ENCODE measurements at places on chromosomes 12 and 14.

DNA sequence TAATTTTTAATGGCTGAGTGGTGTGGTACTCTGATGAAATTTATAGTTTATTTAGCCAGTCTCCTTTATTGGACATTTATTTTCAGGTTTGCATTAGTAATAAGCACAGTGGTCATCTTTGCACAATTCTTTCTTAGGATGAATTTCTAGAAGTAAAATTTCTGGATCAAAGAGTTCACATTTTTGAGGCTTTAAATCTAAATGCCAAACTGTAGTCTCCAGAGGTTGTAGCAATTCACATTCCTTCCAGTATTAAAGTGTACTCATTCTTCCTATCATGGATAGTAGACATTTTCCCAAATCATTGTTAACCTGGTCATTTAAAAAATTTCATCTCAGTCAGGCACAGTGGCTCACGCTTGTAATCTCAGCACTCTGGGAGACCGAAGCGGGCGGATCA is 24.8 kb downstream of the SLC39A9 start:
- DNase-seq = no peak

- DNase-seq = peak; percentile 73
Measured at GRCh38 chr12:96457191-96457930, 32.0 kb upstream of the CFAP54 start.

DNA sequence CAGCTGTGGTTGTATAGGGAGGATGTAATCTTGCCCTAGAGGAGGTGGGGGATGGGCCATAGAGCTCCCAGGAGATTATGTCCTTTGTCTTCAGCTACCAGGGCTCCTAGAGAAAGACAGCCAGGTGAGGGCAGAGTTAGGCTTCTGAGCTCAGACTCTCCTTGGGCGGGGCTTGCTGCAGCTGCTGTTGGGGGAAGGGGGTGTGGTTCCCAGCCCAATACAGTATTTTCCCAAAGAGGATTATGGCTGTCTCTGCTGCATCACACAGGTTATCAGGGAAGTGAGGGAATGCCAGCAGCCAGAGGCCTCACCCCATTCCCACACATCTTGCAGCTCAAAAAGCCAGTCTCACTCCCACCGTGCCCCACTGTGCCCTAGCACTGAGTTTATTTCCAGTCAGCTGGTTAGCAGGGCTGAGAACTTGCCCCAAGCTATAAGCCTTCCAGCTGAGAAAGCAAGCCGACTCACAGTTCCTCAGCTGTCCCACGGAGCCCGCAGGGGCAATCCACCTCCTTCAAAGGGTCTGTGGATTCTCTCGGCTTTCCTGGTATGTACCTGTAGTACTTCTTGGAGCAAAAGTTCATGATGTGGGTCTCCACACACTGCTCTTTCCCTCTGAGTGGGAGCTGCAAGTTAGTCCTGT is 217.3 kb upstream of the CPNE8 start:
- DNase-seq = no peak

- DNase-seq = peak; percentile 48
Measured at GRCh38 chr12:64890873-64891468, 66.5 kb downstream of the TBC1D30 start.

DNA sequence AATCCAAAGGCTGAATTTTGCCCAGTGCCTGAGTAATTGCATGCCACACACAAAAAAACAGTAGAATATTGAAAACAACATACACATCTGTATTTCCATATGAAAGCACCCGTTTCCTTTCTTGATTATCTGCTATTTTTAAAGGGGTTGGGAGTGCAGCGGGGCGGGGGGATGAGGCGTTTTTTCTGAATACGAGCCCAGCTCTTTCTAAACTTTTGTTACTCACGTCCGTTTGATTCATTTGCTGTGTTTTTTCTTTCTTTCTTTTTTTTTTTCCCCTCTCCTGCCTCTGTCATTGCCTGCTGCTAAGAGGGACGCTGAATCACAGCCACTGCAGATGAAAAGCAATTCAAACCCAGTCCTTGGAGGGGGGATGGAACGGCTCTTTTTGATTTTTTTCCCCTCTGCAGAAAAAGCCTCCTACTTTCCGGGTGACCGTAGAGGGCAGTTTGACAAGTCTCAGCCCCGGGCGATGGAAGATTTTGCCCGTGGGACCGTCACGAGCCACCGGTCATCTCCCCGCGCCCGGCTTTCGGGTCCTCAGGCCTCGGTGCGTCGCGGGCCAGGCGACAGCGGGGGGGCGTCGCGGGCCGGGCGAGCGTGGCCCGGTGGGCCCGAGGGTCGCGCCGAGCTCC is 572 bp upstream of the RASSF8 start:
- no peak for DNase-seq

- DNase-seq = no peak
Measured at GRCh38 chr12:114253976-114254778, 151.8 kb downstream of the TBX5 start.

GRCh38 chr12:19299765-19300164 is 139.5 kb upstream of the AEBP2 start:
- no peak for DNase-seq

Data from NCI-H2029 (cell line).